ENCODE measurements at places on chromosomes 2 and 18.

DNA sequence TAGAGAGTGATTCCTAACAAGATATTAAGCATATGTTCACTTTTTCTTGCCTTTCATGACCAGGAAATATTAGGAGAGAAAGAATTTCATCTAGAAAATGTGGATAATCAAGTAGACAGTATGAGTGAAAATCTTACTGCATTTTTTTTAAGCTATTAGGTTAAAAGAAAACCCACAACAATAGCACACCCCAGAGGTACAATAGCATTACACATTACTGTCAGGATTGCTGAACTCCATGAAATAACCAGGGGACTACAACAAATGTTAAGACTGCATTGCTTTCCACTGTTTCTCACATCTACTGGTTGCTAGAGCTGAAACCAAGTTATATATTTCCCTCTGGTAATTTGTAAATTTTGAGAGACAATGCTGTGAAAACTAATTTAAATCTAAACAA is 33.7 kb downstream of the KLF7 start:
- DNase-seq: no peak

GRCh38 chr2:67455219-67456142 is 58.3 kb downstream of the ETAA1 start:
- no peak for DNase-seq

GRCh38 chr2:176595986-176596385 is 326.7 kb downstream of the MTX2 start:
- DNase-seq: no peak

GRCh38 chr2:215832791-215833190 is 180.6 kb downstream of the MREG start:
- DNase-seq: no peak

DNA sequence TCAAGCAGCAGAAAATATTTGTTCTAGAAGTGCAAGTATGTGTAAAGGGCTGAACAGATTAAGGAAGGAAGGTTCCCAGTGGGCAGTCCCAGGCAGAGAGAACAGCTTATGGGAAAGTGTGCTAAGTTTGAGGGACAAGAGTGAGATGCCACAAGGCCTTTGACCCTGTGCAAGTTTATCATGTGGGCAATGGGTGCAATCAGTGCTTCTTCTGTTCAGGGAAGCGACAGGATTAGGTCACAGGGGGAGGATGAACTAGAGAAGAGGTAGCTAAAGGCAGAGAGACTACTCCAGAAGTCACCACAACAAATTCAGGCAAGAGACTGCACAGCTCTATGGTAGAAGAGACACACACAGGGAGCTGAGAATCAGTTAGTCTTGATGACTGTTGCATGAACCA is 44.3 kb downstream of the LPIN2 start:
- no peak for DNase-seq

DNA sequence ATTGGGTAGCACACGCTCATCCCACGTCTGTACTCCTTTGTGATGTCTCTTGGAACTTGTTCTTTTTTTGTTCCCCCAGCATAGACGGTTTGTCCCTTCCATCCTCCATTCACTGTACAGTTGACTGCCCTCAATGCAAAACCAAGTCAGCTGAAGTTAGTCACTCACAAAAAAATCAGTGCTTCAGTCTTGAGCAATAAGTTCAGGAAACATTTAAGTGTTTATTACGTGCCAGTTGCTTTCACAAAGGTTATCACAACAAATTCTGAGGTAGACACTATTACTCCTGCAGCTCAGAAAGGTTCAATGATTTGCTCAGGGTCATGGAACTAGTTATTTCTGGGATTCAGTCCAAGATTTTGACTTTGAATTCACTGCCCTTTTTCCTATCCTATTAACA is 102.2 kb downstream of the PDE1A start:
- DNase-seq: no peak

GRCh38 chr2:100257939-100258338 is 64.4 kb downstream of the LONRF2 start:
- DNase-seq: no peak

- no peak for DNase-seq
Measured at GRCh38 chr2:215405722-215406581, 29.9 kb downstream of the FN1 start.

DNA sequence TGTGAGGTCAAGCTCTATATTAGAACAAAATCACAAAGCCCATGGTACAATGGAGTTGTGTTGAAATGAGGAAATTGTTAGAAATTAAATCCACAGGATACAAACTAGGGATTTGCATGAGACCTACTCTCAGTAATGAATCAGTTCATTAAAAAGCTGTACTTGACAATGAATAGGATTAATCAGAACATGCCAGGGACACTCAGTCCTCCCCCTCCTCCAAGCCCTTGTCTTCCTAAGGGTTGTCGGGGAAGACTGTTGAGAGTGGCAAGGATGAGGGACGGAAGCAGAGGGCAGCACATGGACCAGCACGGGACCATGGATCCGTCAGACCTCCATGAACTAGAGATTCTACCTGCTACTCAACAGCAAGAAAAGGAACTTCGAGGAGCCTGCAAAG is 39.8 kb downstream of the SPRED2 start:
- DNase-seq: no peak

DNA sequence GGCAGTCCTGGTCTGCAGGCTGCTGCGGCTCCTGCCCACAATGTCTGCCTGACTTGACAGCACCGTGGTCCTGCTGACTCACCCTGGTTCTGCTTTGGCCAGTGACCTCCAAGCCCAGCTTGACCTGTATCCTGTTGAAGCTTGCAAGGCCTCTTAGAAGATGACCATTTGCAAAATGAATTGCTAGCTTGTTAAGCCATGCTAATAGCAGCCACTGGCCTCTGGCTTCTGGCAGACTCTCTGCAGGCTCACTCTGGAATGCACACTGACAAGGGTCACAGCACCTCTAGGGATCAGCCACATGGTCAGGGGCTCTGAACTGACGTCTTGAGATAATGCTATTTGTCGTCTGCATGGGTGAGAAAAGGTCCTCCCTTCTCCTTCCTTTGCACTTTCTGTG is 25.9 kb downstream of the CNGA3 start:
- no peak for DNase-seq

DNA sequence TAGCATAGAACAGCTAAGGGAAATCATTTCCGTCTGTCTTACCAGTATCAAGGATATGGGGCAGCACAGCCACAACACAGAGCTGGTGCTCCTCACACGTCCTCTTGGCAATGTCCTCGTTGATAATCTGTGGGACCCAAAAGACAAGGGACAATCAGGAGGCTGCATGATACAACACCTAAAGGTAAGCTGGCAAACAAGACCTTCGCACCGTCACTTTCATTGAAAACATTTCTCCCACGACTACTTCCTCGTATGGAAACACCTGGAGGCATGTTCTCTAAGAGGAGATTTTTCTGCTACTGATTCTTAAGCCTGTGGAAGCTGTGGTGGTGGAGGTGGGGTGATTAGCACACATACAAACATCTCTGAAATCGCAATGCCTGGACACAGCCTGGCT is 23.7 kb downstream of the PDIA6 start:
- no peak for DNase-seq

- DNase-seq: no peak
Measured at GRCh38 chr2:54103454-54104314, 11.7 kb upstream of the ACYP2 start.

- DNase-seq: no peak
Measured at GRCh38 chr2:187532333-187533120, 21.7 kb downstream of the TFPI start.

DNA sequence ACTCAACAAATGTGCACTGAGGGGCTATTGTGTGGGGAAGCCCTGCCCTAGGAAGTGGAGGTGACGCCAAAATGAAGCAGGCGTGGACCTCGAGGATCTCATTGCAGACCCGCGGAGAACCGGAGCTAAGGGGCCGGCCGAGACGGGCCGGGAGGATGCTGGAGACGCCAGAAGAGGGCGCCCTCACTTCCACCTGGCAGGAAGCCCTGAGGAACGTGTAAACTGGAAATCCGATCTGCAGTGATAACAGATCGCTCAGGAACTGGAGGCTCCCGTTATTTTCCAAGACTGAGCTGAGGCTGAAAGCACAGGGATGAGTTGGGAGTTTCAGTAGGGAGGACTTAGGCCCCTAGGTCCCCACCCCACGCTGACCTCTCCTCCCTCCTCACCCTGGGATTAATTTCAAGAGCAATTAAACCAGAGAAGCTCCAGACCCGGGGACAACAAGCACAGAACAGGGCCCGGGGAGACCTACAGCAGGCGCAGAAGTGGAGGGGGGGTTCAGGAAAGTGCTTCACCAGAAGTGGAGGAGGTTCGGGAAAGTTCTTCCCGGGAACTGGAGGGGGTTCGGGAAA is 7.7 kb upstream of the COL6A3 start:
- DNase-seq: peak; percentile 23

DNA sequence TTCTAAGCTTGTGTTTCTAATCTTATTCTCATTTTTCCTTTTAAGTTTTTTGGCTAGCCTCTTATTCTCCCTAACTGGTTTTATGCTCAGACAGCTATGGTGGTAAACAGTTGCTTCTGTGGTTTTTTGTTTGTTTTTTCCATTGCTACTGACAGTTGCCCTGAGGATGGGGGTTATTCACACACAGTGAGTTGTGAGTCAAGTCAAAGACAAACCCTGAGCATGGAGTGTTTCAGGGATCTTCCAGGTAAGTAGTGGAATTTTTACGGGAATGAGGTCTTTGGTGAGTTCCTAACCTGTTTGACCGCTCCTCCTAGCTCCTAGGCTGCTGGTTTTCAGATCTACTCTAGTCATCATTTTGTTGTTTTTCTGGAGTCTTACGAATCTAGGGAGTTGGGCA is 162.8 kb downstream of the ZNF407 start:
- DNase-seq: no peak

DNA sequence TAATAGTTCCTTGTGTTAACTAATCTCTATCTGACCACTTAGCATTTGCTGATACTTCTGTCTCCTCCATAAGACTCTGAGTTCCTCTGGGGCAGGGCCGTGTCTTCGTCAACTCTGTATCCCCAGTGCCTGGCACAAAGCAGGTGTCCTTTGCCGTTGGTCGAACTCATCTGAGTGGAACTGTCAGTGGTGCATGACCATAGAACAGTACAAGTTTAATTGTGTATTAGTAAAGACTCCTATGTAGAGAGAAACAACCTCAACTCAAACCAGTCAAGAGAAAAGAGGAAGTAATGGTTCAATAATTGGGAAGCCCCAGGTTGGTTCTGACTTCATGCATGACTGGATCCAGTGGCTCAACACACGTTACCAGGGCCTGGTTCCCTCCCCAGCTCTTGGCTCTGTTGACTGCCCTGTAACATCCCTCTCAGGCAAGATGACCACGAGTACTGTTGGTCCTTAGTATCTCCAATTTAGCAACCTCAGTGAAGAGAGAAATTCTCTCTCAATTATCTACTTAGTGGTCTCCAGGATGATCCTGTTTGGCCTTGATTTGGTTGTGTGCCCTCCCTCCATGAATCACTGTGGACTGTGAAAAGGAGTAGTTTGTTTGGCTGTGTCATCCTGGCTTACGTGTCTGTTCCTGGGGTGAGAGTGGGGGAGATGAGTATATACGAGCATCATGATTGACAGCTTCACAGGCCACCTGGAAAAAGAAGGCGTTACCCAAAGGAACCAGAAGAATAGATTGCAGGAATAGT is 58.5 kb upstream of the MSH6 start:
- DNase-seq: no peak

- DNase-seq: no peak
Measured at GRCh38 chr2:233439191-233439590, 84.9 kb downstream of the DGKD start.

DNA sequence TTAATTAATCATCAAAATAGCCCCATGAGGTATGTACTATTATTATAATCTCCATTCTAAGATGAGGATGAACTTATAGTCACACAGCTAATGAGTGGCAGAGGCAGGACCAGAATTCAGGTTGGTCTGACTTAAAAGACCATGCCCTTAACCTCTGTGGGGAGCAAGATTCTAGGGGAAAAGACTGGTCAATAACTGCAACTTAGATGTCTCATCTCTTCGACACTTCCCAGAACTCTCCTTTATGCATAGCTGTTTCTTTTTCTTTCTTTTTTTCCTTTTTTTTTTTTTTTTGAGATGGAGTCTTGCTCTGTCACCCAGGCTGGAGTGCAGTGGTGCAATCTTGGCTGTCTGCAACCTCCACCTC is 66.3 kb upstream of the RTN4 start:
- DNase-seq: no peak

DNA sequence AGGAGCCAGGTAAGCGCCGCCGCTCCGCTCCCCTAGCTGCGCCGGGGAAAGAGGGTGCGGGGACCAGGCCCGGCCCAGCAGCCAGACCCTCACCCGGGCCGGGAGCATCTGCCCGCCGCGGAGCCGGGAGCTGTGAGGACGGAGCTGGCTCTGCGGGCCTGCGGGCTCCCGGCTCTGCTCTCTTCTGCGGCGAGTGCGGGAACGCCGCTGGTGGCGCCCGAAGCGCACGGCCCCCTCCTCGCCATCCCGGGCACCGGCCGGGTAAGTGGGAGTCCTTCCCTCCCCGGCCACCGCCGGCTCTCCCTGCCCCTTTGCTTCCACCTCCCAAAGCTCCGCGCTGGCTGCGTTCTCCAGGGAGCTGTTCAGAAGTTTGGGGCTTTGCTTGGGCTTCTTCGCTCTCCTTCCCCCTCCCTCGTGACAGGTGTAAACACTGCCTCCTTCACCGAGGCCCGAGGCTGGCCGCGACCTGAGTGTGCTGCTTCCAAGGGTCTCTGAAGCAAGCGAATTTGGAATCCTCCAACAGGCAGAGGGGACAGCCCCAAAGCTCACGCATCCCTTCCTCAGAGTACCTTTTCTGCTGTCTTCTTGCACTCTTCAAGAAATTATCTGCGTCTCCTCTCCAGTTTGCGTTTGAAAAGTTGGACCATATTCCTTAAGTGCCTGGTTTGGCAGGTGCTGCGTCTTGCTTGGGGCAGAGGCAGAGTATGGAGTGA is 632 bp downstream of the AFTPH start:
- peak; percentile 47 for DNase-seq

DNA sequence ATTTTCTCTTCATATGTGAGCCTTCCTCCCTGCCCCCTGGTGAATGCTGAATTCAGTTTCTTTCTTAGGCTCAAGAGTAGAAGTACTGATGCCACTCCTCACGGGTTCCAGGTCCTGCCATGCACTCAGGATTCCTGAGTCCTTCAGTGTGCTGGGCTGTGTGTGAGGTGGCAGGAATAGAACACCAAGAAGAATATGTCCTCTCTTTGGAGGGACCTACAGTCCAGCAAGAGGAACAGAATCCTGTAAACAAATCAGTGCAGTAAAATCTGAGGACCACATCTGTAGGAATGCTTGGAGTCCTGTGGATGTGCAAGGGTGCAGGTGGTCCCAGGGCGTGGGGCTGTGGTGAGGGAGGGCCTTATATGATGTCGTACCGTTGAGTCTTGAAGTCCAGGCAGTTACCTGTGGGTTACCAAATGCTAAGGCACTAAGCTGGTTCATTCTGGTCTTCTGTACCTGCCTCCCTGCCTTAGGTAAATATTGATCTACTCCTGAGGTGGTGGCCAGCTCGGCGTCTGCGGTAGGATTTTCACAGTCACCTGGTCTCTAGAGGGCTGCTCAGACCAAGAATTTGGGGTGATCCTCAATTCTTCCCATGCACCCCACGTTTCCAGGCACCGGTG is 5.5 kb downstream of the ASAP2 start:
- DNase-seq: no peak

DNA sequence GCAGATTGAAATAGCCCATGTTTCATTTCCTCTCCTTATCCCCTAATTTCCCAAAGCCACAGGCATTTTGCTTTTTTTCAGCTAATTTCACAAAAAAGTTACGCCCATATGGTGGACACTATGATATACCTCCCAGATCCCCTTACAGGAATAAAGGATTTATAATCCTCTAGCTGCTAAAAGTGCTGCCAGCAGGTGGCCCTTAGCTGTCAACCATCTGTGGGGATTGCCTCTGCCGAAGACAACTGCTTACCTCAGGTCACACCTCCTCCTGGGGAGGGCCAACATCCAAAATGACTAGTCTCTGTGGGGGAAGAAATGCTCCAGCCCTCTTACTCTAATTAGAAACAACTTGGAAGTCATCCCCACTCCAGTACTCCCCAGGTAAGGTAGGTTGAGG is 61.0 kb upstream of the EPB41L3 start:
- DNase-seq: no peak
